ENCODE measurements at places on chromosomes 12 and 14. TPM values are rescaled to one million over a fixed set of nuclear protein-coding genes. Genes with fewer than 3 reads are reported as not detected.

GRCh38 chr14:23751616-23752015 is 115.5 kb downstream of the DHRS2 start:
- no peak overlapping the region for H3K27ac ChIP-seq
- no peaks in the 10 kb centered on the region for H3K4me1 ChIP-seq
- no peak for DNase-seq
- H3K4me3 ChIP-seq = no peak overlapping the region
- H3K27me3 ChIP-seq = no peaks in the 10 kb centered on the region

DNA sequence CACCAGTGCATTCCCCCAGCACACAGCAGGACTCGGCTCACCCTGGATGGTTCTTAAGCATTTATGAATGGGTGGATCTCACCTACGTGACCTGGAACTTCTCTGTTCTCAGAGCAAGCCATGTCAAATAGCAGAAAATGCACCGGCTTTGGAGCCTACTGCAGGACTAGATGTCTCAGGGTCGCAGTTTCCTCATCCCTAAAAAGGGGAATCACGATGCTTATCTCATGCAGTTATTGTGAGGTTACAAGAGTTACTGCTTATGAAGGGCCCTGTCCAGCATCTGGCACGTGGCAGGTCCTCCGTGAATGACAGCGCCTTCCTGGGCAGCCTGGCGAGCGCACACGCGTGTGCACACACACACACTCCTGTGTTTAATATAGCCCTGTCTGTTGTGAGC is 128.5 kb downstream of the ETV6 start:
- H3K4me1 ChIP-seq = peaks cover 12% of the 10 kb centered on the region
- no peak overlapping the region for H3K4me3 ChIP-seq
- H3K27ac ChIP-seq = no peak overlapping the region
- H3K27me3 ChIP-seq = no peaks in the 10 kb centered on the region

The CACNA2D4 gene
- 14.8 TPM for total RNA-seq

- H3K27ac ChIP-seq = no peak overlapping the region
- H3K36me3 ChIP-seq = no peaks in the 10 kb centered on the region
- peaks cover 2% of the 10 kb centered on the region for H3K27me3 ChIP-seq
- DNase-seq = no peak
- H3K4me3 ChIP-seq = no peak overlapping the region
- H3K4me1 ChIP-seq = no peaks in the 10 kb centered on the region
Observed at GRCh38 chr12:98955284-98955683, 310.2 kb downstream of the APAF1 start.

DNA sequence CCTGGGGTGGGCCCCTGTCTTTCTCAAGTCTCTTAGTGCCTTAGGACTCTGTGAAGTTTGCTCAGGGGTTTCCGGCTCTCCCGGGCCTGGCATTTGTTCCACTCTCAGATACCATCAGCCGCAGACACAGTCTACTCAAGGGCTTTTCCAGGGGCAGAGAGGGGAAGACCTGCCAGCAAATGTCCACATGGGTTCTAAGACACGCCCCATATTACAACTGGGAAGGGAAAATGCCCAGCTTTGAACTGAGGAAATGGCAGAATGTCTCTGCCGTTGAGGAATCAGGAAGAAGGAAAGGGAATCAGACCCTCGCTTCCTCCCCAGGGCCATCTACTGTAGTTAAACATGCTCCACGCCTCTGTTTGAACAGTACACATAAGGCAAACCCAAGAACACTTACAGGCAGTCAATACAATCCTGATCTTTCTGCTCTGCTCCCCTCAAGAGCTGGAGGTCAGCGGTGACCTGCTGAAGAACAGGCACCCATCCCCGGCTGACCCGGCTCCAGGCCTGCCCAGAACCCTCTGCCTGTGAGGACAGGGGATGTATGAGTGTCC is 7.9 kb downstream of the CCDC85C start:
- H3K4me1 ChIP-seq = no peaks in the 10 kb centered on the region
- H3K36me3 ChIP-seq = no peaks in the 10 kb centered on the region
- H3K27ac ChIP-seq = no peak overlapping the region
- no peak for DNase-seq
- no peak overlapping the region for H3K4me3 ChIP-seq

- DNase-seq = no peak
- H3K4me3 ChIP-seq = no peak overlapping the region
- H3K36me3 ChIP-seq = no peaks in the 10 kb centered on the region
- H3K27ac ChIP-seq = no peak overlapping the region
- H3K27me3 ChIP-seq = peaks cover 71% of the 10 kb centered on the region
Observed at GRCh38 chr14:100899884-100900771, 3.4 kb downstream of the RTL1 start.

- DNase-seq = no peak
- H3K36me3 ChIP-seq = no peaks in the 10 kb centered on the region
- H3K27me3 ChIP-seq = no peaks in the 10 kb centered on the region
- H3K4me3 ChIP-seq = no peak overlapping the region
- no peak overlapping the region for H3K27ac ChIP-seq
Observed at GRCh38 chr14:34380471-34380845, 81.6 kb downstream of the SPTSSA start.

The C12orf56 gene
- 0.25 TPM for total RNA-seq

- no peaks in the 10 kb centered on the region for H3K27me3 ChIP-seq
- no peak overlapping the region for H3K27ac ChIP-seq
- H3K36me3 ChIP-seq = no peaks in the 10 kb centered on the region
Observed at GRCh38 chr12:98002887-98003493, 512.4 kb upstream of the TMPO start.

DNA sequence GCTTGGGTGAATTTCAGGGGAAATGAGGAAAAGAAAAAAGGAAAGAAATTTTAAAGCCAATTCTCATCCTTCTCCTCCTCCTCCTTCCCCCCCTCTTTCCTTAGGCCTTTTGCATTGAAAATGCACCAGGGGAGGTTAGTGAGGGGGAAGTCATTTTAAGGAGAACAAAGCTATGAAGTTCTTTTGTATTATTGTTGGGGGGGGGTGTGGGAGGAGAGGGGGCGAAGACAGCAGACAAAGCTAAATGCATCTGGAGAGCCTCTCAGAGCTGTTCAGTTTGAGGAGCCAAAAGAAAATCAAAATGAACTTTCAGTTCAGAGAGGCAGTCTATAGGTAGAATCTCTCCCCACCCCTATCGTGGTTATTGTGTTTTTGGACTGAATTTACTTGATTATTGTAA is 1.9 kb downstream of the HOXC4 start:
- H3K4me1 ChIP-seq = peaks cover 36% of the 10 kb centered on the region
- peaks cover 63% of the 10 kb centered on the region for H3K27me3 ChIP-seq
- H3K36me3 ChIP-seq = no peaks in the 10 kb centered on the region
- DNase-seq = no peak
- no peak overlapping the region for H3K27ac ChIP-seq
- H3K4me3 ChIP-seq = no peak overlapping the region

The CD69 gene
- total RNA-seq = 746 TPM

DNA sequence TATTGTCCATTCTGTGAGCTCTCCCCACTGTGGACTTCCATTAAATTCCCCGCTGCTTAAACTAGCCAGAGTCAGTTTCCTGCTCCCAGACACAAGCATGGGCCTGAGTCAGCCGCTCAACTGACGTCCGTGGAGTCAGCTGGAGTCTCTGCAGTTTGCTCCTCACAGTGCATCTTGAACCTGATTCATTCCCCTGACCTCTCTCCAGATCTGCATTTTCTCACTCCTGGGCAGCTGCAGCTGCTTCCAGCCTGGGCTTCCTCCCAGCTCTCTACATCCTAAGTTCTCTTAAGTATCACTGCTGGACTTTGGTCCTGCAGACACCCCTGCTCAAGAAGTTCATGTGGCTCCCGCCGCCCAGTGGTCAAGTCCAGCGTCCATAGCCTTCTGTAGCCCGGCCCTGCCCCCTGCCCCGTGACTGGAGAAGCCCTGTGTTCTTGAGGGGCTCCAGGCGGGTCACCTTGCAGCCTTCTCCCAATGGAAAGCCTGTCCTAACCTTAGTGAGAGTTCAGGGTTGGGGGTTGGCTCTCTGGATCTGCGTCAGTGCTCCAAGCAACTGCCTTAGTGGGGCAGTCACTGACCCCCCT is 20.0 kb downstream of the NFKBIA start:
- H3K4me3 ChIP-seq = no peak overlapping the region
- H3K27me3 ChIP-seq = no peaks in the 10 kb centered on the region
- no peaks in the 10 kb centered on the region for H3K36me3 ChIP-seq
- DNase-seq = no peak
- no peaks in the 10 kb centered on the region for H3K4me1 ChIP-seq

GRCh38 chr12:123115409-123116121 is 35.3 kb downstream of the PITPNM2 start:
- H3K27ac ChIP-seq = peak overlapping the region; percentile 42
- H3K4me1 ChIP-seq = peaks cover 31% of the 10 kb centered on the region
- DNase-seq = peak; percentile 27
- no peak overlapping the region for H3K4me3 ChIP-seq
